Activated CD4-positive, alpha-beta T cell treated with anti-CD3 and anti-CD28 coated beads, Interleukin-2, amount 50 U/mL, for 1 hour (primary cell): ENCODE measurements at places on chromosomes 7 and 10.

GRCh38 chr7:71645836-71646235, 513.9 kb downstream of the GALNT17 start:
- no peak for DNase-seq

DNA sequence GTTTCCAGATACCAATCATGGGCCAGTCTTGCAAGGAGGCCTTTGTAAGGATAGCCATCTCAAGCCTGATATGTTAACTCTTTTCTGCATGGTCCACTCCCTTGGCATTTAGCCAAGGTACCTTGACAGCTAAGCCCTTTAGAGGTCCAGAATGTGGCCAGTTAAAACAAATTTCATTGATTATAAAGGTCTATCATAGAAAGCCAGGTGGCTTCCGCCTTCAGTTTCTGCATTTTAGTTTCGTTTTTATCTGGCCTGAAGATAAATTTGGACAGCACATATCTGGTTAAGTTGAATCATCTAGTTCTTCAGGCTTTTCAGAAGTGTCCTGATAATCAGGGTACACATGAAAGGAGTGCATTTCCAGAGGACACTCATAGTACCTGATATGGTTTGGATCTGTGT, 30.7 kb downstream of the ANKIB1 start:
- no peak for DNase-seq

DNA sequence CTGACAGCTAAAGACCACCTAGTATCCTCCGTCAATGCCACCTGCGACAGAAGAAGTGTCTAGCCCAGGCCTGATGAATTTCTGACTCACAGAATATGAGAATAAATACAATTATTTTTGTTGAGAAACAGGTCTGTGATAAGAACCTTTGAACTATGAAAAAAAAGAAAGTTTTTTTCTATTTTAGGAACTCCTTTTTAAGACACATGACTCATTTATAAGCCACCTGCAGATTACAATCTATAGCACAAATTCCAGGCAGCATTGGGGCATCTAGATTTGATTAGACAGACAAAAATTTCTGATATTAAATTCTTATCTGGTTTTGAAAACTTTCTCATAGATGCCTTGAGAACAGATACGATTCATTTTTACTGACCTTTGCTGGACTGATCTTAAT, 256.7 kb upstream of the LYZL1 start:
- no peak for DNase-seq

GRCh38 chr10:133123746-133124356, 36.1 kb downstream of the ADGRA1 start:
- DNase-seq: no peak

DNA sequence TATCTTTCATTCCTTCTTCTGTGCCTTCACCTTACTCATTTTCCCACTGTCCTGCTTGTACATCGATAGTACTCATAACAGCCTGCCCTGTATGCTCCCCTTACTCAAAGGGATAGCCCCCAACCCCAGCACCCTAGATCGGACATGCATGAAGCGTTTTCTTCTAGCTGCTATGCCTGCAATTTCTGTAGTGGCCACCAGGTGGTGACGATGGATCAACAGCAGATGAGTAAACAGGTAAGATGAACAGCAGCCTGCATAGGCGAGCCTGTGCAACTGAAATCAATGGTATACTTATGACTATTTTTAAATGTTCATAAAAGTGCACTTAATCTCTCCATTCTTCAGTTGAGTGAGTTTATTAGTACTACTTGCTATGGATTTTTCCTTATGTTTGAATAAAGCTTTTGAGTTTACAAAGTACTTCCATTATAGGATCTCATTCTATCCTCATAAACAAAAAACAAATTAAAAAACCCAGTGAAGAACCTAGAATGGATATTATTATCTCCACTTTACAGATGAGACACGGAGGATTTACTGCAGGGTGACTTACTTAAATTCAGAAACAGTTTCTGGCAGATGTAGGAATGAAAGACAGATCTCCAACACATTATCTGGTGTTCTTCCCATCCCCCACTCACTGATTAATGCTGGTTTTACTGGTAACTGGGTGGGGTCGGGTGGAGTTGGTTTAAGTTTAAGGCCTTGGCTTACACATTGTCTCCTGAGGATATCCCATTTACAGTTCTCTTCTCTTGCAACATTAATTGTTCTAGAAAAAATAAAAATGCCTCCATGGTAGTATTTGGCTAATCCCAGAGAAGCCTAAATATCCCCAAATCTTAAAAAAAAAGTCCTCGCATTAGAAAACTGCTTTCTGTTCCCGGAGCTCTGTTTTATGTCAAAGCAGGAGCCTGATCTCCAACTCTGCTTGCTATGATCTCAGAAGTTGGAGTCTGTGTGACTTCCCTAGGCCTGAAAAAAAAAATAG, 222.1 kb downstream of the GLI3 start:
- no peak for DNase-seq

GRCh38 chr7:71254751-71255150, 122.8 kb downstream of the GALNT17 start:
- no peak for DNase-seq
